ENCODE measurements at places on chromosomes 13 and 19.

- DNase-seq = no peak
Measured at GRCh38 chr13:110419381-110419791, 112.3 kb downstream of the COL4A2 start.

- DNase-seq = no peak
Measured at GRCh38 chr13:75373988-75374387, 108.0 kb downstream of the TBC1D4 start.

DNA sequence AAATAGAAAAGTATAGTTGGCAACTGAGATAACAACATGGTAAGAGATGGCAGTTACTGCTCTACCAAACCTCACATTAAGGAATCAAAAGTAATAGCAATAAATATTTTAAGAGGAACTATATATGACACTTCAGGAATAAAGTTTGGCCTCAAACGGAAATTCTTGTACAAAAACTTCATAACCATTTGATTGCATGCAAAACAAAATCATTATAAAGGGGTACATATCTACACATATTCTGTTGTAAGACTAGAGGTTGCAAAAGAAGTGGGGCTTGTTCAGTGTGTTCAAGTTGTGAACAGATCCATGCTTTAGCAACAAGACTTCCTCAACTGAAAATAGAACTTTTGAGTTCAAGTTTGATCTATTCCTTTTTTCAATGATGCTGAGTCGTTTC is 133.5 kb upstream of the MIR17HG start:
- no peak for DNase-seq

- no peak for DNase-seq
Measured at GRCh38 chr13:79011179-79011578, 352.2 kb upstream of the OBI1 start.

- DNase-seq = no peak
Measured at GRCh38 chr13:102816708-102817107, 17.8 kb downstream of the BIVM start.

DNA sequence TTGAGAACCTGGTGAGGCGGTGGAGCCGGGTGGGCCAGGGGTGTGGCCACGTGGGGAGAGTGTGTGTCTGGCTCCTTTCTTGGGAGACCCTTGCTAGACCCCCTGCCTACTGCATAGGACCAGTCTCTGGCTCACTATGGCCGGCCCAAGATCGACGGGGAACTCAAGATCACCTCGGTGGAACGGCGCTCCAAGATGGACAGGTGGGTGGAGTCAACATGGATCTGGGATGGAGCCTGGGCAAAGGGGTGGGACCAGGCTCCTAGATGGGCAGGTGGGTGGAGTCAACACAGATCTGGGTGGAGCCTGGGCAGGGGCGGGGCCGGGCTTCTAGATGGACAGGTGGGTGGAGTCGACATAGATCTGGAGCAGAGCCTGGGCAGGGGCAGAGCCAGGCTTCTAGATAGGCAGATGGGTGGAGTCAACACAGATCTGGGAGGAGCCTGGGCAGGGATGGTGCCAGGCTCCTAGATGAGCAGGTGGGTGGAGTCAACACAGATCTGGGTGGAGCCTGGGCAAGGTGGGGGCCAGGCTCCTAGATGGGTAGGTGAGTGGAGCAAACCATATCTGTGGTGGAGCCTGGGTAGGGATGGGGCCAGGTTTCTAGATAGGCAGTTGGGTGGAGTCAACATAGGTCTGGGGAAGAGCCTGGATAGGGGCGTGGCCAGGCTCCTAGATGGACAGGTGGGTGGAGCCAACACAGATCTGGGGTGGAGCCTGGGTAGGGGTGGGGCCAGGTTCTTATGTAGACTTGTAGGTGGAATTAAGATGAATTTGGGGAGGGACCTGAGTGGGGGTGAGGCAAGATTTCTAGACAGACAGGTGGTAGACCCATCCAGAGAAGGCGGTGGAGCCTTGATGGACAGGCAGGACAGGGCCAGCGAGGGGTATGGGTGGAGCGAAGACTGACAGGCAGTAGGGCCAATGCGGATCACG is 56.5 kb downstream of the VAV1 start:
- peak; percentile 14 for DNase-seq

- no peak for DNase-seq
Measured at GRCh38 chr13:49098771-49099512, 121.2 kb upstream of the MLNR start.

GRCh38 chr13:109900741-109901140 is 114.4 kb upstream of the IRS2 start:
- DNase-seq = no peak

GRCh38 chr19:11331502-11331901 is 8.0 kb downstream of the RAB3D start:
- no peak for DNase-seq

Data from T-cell (primary cell).